Vagina (tissue), 2 donors: ENCODE measurements at places on chromosomes 7 and 10. TPM values are rescaled to one million over a fixed set of nuclear protein-coding genes. Genes with fewer than 3 reads are reported as not detected.

- no peak for DNase-seq
- H3K27me3 ChIP-seq, result no peaks in the 10 kb centered on the region
- H3K4me3 ChIP-seq, result no peak overlapping the region
- H3K36me3 ChIP-seq, result no peaks in the 10 kb centered on the region
- no peak overlapping the region for H3K27ac ChIP-seq
Measured at GRCh38 chr7:36651404-36651803, 72.9 kb downstream of the AOAH start.

DNA sequence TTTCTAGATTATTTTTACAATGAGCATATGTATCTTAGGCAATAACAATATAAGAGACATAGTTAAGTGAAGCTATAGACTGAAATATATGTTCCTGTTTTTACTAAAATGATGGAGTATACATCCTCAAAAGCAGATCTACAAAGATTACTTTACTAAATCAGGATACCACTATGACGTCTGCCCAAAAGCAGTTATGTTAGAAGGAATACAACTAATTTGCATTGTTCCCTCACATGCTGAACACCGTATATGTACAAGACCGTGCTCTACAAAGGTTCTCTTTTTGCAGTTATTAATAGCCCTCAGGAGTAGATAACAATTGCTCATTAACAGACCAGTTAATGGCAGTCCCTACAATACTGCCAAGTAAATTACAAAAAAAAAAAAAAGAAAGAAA, 137.5 kb downstream of the CD36 start:
- no peak overlapping the region for H3K4me3 ChIP-seq
- DNase-seq, result no peak
- H3K27me3 ChIP-seq, result no peaks in the 10 kb centered on the region
- H3K36me3 ChIP-seq, result no peaks in the 10 kb centered on the region
- H3K4me1 ChIP-seq, result peaks cover 36% of the 10 kb centered on the region
- no peak overlapping the region for H3K27ac ChIP-seq

- H3K4me1 ChIP-seq, result no peaks in the 10 kb centered on the region
- no peaks in the 10 kb centered on the region for H3K36me3 ChIP-seq
- no peak overlapping the region for H3K4me3 ChIP-seq
- H3K27ac ChIP-seq, result no peak overlapping the region
- no peaks in the 10 kb centered on the region for H3K27me3 ChIP-seq
Measured at GRCh38 chr10:18786478-18786877, 127.2 kb downstream of the ARL5B start.

- H3K36me3 ChIP-seq, result no peaks in the 10 kb centered on the region
- no peak overlapping the region for H3K27ac ChIP-seq
- H3K4me1 ChIP-seq, result peaks cover 12% of the 10 kb centered on the region
- no peaks in the 10 kb centered on the region for H3K27me3 ChIP-seq
- H3K4me3 ChIP-seq, result no peak overlapping the region
Measured at GRCh38 chr7:118075936-118076335, 108.0 kb upstream of the LSM8 start.

The UPK3BL2 gene
- total RNA-seq, result 9.8 TPM

The LIPJ gene
- total RNA-seq, result not detected

The ALOX5 gene
- total RNA-seq, result 22.8 TPM

The GIMAP4 gene
- 25.3 TPM for total RNA-seq
